ENCODE measurements at places on chromosomes 16 and 17.
A peak's percentile ranks its signal among the peaks of the same experiment; 100 is the strongest.

DNA sequence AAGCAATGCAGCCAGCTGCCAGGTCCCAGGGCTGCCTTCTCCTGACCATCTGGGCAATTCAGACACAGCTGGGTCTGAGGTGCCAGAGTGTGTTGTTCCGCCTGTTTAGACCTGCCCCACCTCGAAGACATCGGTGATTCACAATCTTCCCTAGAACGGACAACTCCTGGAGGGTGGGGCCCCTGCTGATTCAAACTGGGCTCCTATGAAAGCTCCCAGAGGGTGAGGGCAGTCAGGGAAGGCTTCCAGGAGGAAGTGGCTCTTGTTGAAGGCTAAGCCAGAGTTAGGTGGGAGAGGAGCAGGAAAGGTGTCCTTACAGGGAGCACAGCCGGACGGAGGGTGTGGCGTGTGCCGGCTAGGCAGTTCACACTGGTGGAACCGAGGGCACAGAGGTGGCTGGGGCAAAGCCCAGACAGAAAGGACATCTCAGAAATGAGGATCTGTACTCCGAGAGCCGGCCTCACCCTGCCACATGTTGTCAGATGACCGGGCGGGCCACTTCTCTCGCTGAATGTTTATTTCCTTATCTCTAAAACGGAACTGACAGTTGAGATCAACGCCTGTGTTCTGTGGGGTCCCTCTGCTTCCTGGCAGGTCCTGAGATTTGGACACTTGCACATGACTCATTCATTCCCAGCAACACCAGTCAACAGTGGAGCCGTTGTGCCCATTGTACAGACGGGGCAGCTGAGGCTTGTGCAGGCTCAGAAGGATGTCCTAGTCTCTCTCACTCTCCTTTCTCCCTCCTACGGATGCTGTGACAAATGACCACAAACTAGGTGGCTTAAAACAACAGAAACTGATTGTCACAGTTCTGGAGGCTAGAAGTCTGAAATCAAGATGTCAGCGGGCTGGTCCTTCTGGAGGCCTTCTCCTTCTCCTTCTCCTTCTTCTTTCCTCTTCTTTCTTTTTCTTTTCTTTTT lies 26.9 kb upstream of the LITAF start:
- DNase-seq: peak; percentile 28

- no peak for DNase-seq
These were observed 9.0 kb downstream of the KRT24 start for GRCh38 chr17:40694584-40694983.

- no peak for DNase-seq
These were observed 49.7 kb downstream of the ZNRF1 start for GRCh38 chr16:75048530-75048929.

- no peak for DNase-seq
These were observed 40.4 kb upstream of the NDRG4 start for GRCh38 chr16:58459344-58460218.

- DNase-seq: no peak
These were observed 25.4 kb upstream of the SLC38A8 start for GRCh38 chr16:84068041-84068440.

Data from CD4-positive, alpha-beta T cell treated with Interleukin-12 subunit alpha and Interleukin-12 subunit beta, for 1 hour (primary cell).